ENCODE measurements at places on chromosomes 5 and 9. TPM values are rescaled to one million over a fixed set of nuclear protein-coding genes. Genes with fewer than 3 reads are reported as not detected.

The MPDZ gene
- 100 TPM for total RNA-seq

The BTNL3 gene
- total RNA-seq = not detected

The SPATA31A3 gene
- not detected for total RNA-seq

The ADRA1B gene
- under 0.01 TPM for total RNA-seq

The MZB1 gene
- total RNA-seq = not detected

The SLC38A9 gene
- total RNA-seq = 31.7 TPM

All from smooth muscle cell of the umbilical artery (primary cell).